ENCODE measurements at places on chromosomes 4 and X.
A peak's percentile ranks its signal among the peaks of the same experiment; 100 is the strongest.

GRCh38 chr4:41361794-41362526 is 105.2 kb downstream of the UCHL1 start:
- peaks cover 21% of the 10 kb centered on the region for H3K4me1 ChIP-seq
- peak overlapping the region; percentile 77 for H3K4me3 ChIP-seq
- DNase-seq: no peak

DNA sequence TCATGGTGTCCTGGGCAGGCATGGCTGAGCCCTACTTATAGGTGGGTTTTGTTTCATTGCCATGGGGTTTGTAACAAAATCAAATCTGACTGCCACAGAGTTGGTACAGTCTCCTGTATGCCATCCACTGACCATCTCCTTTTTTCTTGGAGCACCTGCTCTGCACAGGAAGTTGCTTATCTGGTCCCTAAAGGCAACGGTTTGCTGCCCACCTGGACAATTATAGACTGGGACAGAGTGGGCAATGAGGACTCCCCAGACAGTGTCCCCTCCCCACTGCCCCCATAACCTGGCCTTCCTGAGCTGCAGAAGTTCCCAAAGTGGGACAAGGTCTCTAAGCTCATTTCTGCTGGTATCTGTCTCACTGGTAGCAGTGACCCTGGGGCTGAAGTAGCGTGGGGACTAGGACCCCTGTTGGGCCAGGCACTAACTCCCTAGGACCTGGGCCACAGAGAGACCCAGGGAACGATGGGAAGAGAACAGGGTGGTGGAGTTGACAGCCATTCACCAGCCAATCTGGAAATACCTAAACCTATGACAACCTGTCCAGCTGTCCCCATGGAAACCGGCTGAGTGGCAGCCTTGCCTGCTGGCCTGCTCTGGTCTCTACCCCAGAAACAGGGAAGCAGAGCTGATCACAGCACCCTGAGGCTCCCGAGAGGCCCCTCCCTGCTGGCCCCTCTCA is 64.7 kb downstream of the WFS1 start:
- DNase-seq: no peak
- peaks cover 30% of the 10 kb centered on the region for H3K27me3 ChIP-seq
- H3K4me3 ChIP-seq: no peak overlapping the region
- H3K36me3 ChIP-seq: no peaks in the 10 kb centered on the region
- no peaks in the 10 kb centered on the region for H3K4me1 ChIP-seq
- H3K27ac ChIP-seq: no peak overlapping the region

DNA sequence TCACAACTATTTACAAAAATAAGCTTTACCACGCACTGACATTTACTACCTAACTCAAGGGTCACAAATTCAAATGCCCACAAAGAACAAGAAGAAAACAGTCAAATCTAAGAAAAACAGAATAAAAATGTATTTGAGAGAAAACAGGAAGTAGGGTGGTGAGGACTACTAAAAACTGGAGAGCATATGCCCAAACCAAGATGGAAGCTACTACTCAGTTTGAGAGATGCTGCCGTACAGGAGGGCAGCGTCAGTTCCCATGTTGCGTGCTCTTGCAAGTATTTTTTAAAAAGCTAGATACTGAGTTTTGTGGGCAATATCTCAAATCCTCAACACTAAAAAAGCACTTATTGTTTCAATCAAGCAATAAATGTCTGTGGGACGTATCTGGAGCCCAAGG is 16.2 kb downstream of the HNRNPD start:
- H3K27me3 ChIP-seq: no peaks in the 10 kb centered on the region
- H3K4me3 ChIP-seq: no peak overlapping the region
- no peak for DNase-seq
- H3K36me3 ChIP-seq: peaks cover 61% of the 10 kb centered on the region
- no peak overlapping the region for H3K27ac ChIP-seq
- H3K4me1 ChIP-seq: peaks cover 28% of the 10 kb centered on the region

- H3K27ac ChIP-seq: no peak overlapping the region
- DNase-seq: no peak
- no peaks in the 10 kb centered on the region for H3K4me1 ChIP-seq
- H3K4me3 ChIP-seq: no peak overlapping the region
- no peaks in the 10 kb centered on the region for H3K36me3 ChIP-seq
- no peaks in the 10 kb centered on the region for H3K27me3 ChIP-seq
These were observed 64.3 kb downstream of the ZFYVE28 start for GRCh38 chr4:2354118-2354517.

DNA sequence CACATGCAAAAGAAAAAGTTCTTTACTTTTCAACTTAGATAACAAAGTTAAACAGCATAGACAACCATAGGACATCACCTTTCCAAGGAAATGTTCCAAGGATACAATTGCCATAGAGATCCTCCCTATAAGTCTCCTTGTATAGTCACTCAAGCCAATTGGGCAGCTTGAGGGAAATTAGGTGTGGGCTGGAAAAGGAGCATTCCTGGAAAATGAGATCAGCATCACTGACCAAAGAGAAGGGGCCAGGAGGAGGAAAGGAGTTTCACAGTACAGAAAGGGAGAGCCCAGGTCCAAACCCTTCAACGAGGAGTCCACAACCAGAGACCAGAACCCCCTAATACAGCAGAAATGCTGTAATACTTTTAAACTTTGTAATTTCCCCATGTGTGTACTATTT is 91.5 kb upstream of the PPARGC1A start:
- DNase-seq: no peak
- no peaks in the 10 kb centered on the region for H3K36me3 ChIP-seq
- H3K27ac ChIP-seq: no peak overlapping the region
- H3K4me1 ChIP-seq: no peaks in the 10 kb centered on the region
- no peak overlapping the region for H3K4me3 ChIP-seq
- H3K27me3 ChIP-seq: no peaks in the 10 kb centered on the region

GRCh38 chr4:18039113-18039512 is 17.6 kb upstream of the LCORL start:
- H3K4me3 ChIP-seq: no peak overlapping the region
- no peaks in the 10 kb centered on the region for H3K27me3 ChIP-seq
- H3K27ac ChIP-seq: no peak overlapping the region
- no peaks in the 10 kb centered on the region for H3K4me1 ChIP-seq

DNA sequence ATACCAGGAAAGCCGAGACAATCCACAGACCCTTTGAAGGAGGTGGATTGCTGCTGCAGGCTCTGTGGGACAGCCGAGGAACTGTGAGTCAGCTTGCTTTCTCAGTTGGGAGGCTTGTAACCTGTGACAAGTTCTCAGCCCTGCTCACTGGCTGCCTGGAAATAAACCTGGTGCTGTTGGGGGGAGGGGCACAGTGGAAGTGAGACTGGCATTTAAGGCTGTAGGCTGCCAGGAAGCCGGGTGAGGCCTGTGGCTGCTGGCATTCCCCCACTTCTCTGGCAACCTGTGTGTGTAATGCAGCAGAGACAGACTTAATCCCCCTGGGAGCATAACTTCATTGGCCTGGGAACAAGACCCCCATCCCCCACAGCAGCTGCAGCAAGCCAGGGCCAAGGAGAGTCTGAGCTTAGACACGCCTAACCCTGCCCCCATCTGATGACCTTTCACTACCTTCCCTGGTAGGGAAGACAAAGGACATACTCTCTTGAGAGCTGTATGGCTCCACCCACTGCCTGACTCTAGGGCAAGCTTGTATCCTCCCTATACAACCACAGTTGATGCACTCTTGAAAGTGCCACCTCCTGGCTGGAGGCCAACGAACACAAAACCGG is 64.1 kb downstream of the ALPK1 start:
- DNase-seq: no peak
- no peak overlapping the region for H3K4me3 ChIP-seq
- no peaks in the 10 kb centered on the region for H3K4me1 ChIP-seq
- no peak overlapping the region for H3K27ac ChIP-seq

All from upper lobe of right lung (tissue), 1 donor.